Mucosa of descending colon (tissue), 3 donors: ENCODE measurements at places on chromosomes 5 and 9.

DNA sequence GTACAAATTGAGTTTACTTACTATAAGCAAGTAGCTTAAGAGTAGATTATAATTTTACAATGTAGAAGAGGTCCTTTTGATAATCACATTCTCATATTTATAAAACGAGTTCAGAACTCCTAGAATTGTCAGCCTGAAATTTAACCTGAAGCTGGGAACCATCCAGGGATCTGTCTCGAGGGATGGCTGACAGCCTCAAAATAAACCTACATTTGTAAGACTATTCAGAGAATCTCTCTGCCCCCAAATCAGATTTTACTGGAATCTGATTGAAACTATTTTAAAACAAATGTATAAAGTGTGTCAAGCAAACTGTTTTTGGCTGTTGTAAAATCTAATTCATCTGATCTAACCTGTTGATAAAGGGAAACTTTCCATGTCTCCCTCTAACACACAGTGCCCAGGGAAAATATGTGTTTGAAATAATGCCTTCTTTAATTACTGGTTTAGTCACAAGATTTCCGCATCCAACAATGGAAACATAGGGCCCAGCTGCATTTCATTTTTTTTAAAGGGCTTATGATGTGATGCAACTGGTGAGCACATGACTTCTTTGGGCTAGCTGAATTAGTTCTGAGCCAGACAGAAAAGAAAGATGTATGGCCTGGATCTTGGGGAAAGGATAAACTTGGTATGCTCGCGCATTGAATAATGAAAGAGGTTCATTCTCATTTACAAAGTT, 30.3 kb downstream of the SLC25A46 start:
- no peak for DNase-seq

DNA sequence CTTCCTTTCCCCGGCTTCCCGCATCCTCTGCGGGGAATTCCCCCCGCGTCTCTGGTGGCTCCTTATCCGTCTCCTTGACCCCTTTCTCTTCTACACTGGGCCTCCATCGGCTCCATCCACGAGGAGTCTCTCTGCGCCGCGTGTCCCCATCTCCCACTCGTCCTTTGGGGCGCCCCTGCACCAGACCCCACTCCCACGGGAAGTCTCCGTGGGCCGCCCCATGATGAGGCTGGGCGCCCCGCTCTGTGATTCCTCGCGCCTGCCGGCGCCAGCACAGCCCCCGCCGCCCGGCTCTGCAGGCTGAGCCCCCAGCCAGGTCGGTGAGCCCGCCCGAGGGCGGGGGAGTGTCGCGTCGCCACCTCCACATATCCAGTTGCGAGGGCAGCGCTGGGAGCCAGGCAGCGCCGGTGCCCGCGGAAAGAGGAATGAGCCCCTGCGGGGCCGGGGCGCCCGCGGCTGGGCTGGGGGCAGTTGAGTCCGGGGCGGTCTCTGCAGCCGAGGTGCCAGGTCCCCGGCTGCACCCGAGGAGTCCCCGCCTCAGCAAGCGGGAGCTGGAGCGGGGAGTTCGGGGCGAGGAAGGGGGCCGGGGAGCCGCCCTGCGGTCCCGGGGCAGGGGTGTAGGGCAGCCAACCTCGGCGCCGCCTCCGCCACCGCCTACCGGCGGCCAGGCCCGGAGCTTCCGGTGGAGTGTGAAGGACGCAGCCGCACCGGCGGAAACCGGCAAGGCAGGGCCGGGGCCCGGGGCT, 2.1 kb upstream of the TRAF1 start:
- DNase-seq = peak; percentile 90

- no peak for DNase-seq
These were observed 6.8 kb downstream of the NDST1 start for GRCh38 chr5:150514708-150515211.

- DNase-seq = no peak
These were observed 518.5 kb downstream of the NR2F1-AS1 start for GRCh38 chr5:93062548-93062947.

DNA sequence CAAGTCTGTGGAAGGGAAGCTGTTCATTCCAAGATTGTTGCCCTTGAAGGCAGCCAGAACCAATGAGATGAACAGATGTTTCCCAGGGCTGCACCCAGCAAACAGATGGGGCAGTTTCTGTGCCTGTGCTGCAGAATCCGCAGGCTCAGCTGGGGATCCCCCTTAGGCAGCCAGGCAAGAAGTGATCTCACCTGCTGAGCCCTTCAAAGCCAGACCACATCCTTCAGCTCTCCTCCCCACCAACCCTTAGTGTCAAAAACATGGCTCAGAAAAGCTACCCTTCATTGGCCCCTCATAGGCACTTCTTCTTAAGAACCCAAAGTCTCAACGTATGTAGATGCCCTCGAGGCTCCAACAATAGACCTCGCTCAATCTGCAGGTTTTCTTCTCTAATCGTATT, 626.7 kb downstream of the CCDC171 start:
- no peak for DNase-seq

DNA sequence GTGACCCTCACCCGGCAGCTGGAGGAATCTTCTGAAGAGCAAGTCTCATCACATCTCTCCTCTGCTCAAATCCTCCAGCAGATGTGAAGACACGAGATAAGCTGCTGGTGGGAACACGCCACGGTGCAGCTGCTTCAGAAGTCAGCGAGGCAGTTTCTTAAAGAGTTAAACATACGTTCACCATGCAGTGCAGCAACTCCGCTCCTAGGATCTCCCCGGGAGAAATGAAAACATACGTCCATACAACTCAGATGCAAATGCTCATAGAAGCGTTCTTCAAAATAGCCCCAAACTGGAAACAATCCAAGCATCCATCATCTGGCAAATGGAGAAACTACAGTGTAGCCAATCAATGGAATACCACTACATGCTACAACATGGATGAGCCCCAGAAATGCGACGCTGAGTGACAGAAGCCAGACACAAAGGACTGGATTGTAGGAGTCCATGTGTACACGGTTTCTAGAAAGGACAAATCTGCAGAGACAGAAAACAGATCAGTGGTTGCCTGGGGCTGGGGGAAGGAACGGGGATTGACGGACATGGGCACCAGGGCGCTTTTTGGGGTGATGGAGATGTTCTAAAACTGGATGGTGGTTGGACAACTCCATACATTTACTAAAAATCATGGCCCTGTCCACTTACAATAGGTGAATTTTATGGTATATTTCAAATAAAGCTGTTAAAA, 150.6 kb downstream of the COL23A1 start:
- no peak for DNase-seq
